ENCODE measurements at places on chromosomes 12 and 14.

DNA sequence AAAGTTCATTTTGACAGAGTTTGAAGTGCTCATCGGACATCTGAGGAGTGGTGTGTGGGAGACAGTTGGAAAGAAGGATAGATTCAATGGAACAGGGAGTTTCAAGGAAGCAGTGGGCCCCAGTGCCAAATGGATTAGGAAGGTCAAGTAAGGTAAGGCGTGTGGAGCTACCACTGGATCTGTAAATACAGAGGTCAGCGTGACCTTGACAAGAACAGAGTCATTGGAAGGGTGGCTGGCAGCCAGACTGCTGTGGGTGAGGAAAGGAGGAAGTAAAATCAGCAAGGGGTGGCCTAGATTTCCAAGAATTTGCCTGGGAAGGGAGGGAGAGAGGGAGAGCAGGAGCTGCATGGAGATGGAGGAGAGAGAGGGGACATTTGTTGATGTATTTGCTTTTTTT, 68.2 kb upstream of the IGF1 start:
- DNase-seq = no peak

GRCh38 chr14:75827331-75827730, 154.5 kb downstream of the TGFB3 start:
- DNase-seq = no peak

GRCh38 chr12:96040305-96041133, 5.1 kb upstream of the LTA4H start:
- DNase-seq = no peak

DNA sequence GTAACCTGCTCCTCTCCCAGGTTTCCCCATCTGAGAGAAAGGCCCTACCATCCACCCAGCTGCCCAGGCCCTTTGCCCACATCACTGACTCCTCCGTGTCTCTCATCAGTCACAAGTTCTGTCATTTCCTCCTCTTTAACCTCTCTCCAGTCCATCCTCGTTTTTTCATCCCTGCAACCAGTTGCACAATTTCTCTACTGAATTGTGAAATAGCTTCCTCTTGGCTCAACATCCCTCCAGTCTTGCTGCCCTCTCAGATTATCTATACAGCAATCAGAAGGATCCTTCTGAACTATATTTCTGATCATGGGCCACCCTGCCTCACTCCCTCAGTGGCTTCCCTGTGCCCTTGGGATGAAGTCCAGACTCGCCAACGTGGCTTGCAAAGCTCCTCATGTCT, 6.8 kb downstream of the FAM161B start:
- DNase-seq = no peak

GRCh38 chr14:101451166-101451565, 110.1 kb upstream of the DIO3 start:
- no peak for DNase-seq

DNA sequence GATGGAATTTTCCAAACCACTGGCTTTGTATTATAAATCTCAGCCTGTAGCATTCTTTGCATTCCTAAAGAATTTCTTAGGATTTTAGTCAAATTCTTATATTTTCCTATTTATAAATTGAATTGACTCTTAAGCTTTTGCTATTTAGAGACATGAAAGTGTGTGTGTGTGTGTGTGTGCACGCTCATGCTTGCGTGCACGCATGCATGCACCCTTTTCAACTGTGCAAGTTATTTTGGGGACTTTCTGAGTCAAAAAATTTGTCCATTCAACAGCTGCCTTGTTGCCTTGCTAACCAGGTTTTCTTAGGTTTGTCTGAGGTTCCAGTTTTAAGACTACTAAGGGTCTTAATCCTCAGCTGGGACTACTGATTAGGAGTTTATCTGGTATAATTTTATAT, 42.6 kb downstream of the GPATCH2L start:
- DNase-seq = no peak

DNA sequence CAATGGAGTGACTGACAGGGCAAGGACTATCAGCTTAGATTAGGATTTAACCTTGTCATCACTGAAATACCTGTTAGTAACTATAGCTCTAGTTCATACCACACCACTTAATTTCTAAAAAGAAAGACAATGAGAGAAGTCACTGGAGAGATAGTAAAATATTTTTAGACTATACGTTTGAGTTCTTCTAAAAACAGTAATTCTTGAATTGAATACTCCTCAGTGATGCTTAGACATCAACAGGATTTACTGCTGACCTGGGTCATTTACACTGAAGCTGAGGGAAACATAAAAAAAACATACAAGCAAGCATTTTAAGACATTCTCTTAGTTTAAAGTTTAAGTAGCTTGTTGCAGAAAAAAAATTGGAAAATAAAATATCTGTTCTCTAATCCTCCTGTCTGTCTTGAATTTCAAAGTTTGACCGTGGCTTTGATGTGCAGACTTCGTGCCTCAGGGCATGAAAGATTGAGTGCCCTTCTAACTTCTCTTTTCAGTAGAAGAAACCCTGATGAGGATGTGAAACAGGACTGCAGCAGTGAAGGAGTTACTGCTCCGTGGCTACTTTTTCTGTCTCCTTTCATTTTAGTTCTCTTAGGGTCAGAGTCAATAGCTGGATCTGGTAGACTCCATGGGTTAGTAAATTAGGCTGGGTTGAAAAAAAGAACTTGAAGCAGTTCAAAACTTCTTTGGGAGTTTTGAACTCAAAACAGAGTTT, 172.2 kb downstream of the PTPRO start:
- peak; percentile 15 for DNase-seq

DNA sequence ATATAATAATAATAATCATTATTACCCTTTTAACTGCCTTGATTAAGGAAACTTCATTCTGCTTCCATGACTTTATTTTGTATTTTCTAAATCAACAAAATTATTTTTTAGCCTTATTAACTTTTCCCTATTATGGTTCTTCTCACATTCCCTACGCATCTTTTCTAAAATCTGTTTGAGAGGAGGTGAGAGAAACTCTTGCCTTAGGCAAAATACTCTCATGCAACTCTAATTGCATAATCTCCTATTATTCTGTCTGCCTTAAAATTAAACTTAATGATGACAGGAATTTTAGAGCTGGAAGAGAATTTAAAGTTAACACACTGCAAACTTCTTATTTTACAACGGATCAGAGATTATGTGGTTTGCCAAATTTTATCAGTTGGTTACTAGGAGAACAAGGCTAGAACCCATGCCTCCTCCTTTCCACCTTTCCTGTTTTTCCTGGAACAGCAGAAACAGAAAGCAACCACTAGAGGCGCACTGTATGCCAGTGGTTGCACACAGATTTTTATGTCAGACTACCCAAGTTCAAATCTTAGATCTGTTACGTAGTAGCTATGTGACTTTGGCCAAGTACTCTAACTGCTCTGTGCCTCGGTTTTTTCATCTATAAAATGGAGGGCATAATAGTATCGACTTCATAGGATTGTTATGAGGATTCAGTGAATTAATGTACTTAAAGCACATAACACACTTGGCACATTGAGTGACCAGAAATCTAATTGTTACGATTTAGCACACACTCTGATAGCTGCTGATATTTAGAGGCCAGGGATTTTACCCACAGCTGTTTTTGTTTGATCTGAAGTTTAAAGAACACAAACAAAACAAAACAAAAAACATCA, 4.3 kb upstream of the BRMS1L start:
- DNase-seq = no peak

DNA sequence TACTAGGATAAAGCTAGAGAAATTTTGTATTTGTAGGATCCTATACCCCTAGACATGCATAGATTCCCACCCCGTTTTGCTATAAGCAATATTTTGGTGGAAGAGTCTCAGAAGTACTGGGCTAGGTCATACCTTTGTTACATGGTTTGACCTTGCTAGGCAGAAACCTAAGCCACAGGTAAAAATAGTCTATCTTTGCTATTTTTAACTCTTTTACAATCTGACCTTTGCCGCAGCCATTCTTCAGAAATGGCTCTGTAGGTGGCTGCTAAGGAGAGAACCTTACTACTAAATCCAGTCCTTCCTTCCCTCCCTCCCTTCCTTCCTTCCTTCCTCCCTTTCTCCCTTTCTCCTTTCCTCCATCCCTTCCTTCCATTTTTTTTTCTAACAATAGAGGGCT, 242.9 kb upstream of the SEL1L start:
- DNase-seq = no peak

GRCh38 chr14:50906326-50907065, 34.6 kb downstream of the ABHD12B start:
- no peak for DNase-seq

GRCh38 chr14:90381999-90382451, 14.8 kb upstream of the CALM1 start:
- no peak for DNase-seq

DNA sequence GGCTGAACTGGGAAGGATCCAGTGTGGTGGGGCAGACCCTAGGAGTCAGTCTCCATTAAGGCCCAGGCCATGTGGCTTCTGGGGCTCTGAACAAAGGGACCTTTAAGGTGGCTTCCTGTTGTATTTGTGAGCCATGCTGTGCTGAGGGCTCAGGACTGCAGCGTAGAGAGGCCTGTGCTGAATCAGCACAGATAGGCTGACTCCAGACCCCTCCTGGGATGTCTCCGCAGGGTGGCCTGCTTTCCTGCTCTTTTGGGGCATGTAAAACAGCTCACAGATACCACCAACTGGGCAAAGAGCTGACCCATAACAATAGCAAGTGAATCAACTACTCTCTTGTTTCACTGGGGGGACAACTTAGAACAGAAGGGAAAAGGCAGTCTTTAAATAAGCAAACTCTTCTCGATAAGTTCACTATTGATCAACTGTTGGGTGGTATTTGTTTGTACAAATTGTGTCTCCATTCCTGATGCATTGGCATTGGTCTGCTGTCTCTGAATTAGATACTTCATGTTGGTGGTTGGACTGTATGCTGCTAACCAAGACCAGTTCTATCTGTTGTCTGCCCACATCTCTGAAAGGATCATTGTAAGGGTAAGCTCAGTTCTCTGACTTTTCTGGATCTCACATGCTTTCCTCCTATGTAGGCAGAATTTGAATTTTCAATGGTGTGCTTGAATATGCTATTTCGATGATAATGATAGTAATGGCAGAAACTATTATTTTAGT, 71.8 kb downstream of the MYRFL start:
- DNase-seq = no peak

DNA sequence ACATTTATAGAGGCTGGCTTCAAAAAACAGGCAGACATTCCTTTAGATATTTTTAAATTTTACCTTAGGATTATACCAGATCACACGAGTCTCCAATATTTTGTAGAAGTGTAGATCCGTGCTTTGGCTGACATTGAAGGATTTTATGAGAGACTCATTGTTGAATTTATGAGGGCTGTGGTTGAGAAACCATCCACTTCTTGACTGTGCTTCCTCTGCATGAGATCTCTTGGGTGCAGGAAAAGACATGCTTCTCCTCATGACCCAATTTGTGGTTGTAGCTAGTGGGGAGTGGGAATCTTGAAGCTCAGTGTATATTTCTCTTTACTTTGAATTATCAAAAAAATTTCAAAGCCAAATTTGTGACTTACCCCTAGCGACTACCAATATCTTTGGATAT, 36.7 kb upstream of the NKX2-8 start:
- no peak for DNase-seq

DNA sequence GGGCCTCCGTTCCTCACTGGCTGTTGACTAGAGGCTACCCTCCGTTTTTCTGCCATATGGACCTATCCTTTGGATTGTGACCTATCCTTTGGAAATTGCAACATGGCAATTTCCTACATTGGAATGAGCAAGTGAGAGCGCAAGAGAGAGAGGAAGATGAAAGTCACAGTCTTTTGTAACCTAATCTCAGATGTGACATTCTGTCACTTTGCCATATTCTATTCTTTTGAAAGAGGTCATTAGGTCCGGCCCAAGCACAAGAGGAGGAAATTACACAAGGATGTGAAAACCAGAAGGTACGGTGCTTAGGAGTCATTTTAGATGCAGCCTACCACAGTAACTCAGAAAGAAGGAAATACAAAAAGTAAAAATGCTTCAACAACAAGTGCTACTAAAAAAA, 47.3 kb upstream of the SRP54 start:
- no peak for DNase-seq

- no peak for DNase-seq
These were observed 22.8 kb upstream of the NXPH4 start for GRCh38 chr12:57193706-57194245.

DNA sequence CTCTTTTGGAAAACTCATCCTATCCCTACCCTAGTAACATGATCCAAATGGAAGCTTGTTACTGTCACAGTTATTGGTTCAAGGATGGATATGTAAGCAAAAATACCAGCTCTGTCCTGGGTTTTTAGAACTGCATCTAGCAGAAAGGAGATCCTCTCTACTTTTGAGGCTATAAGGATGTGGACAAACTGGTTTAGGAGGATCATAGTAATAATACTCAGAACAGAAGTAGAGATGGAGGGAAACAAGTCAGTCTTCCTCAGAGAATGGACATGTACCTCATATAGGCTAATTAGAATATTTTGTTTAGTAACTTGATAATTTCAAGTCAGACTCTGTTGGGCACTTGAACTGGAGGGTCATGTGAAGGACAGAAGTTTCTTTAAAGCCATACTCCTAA, 26.6 kb downstream of the FUT8 start:
- DNase-seq = no peak

GRCh38 chr12:131530422-131530821, 180.5 kb upstream of the SFSWAP start:
- DNase-seq = no peak

DNA sequence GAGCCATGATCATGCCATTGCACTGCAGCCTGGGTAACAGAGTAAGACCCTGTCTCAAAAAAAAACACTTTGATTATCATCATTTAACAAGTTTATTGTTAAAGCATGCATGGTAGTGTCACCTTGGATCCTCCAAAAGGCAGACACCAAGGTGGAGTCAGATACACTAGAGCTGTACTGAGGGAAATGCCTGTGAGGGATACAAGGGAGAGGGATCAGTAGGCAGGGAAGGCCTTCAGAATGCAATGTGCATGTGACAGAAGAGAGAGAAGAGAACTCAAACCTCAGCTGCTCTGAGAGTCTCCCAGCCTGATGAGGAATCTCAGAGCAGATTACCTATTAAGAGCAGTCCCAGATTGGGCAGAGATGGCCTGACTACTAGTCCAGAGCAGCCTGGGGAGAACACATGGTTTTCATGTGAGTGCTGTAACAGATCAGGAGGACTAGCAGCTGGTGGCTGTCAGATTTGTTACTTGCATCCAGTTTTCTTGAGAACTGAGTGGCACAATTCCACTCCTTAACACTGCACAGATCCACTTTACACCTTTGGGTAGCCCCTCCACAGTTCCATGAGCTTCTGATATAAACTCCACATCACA, 38.0 kb upstream of the A2ML1 start:
- no peak for DNase-seq

DNA sequence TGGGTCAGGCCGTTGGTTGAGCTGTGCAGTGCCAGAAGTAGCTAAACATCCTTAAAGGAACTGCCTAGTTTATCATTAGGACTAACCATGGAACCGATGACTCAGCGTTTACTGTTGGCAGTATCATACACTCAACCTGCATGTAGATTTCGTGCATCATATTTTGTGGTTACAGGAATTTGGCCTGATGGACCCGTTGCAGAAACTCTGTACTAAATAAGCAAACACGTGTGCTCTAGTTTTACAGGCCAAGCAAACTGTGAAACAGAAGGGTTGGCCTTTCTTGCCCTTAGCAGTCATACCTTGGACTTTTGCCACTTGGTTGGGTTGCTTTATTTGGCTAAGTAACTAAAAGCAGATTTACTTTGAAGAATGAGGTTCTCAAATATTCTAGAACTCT, 35.6 kb downstream of the DGLUCY start:
- no peak for DNase-seq

GRCh38 chr14:105386581-105387529, 11.5 kb upstream of the TEX22 start:
- no peak for DNase-seq
